ENCODE measurements at places on chromosomes 1 and 21. TPM values are rescaled to one million over a fixed set of nuclear protein-coding genes. Genes with fewer than 3 reads are reported as not detected.

LENEP gene
- not detected for total RNA-seq

SPRR1A gene
- not detected for total RNA-seq

LAMC1 gene
- 387 TPM for total RNA-seq

GRCh38 chr1:70809069-70809468 is 238.5 kb downstream of the PTGER3 start:
- H3K36me3 ChIP-seq: no peaks in the 10 kb centered on the region
- DNase-seq: no peak
- H3K27ac ChIP-seq: no peak overlapping the region
- no peaks in the 10 kb centered on the region for H3K27me3 ChIP-seq
- no peaks in the 10 kb centered on the region for H3K4me1 ChIP-seq
- H3K4me3 ChIP-seq: no peak overlapping the region

DNA sequence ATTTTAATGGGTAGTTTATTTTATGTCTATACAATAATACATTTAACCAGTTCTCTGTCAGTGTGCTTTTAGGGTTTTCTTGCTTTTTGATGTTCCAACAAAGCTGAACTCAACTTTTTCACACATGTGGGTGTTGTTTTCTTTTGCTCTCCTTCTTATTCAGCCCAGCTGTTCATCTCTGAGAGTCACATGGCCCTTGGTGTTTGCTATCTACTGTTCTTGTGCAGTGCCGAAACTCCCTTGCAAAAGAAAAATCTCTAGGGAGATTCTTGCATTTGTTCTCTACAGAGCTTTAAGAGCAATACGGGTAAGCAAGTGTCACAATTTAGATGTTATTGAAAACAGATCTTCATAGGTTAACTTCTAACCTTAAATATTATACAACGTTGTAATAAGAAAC is 281.1 kb upstream of the CXADR start:
- no peaks in the 10 kb centered on the region for H3K27me3 ChIP-seq
- no peaks in the 10 kb centered on the region for H3K4me1 ChIP-seq
- H3K4me3 ChIP-seq: no peak overlapping the region
- no peak for DNase-seq
- no peaks in the 10 kb centered on the region for H3K36me3 ChIP-seq
- H3K27ac ChIP-seq: no peak overlapping the region

DNA sequence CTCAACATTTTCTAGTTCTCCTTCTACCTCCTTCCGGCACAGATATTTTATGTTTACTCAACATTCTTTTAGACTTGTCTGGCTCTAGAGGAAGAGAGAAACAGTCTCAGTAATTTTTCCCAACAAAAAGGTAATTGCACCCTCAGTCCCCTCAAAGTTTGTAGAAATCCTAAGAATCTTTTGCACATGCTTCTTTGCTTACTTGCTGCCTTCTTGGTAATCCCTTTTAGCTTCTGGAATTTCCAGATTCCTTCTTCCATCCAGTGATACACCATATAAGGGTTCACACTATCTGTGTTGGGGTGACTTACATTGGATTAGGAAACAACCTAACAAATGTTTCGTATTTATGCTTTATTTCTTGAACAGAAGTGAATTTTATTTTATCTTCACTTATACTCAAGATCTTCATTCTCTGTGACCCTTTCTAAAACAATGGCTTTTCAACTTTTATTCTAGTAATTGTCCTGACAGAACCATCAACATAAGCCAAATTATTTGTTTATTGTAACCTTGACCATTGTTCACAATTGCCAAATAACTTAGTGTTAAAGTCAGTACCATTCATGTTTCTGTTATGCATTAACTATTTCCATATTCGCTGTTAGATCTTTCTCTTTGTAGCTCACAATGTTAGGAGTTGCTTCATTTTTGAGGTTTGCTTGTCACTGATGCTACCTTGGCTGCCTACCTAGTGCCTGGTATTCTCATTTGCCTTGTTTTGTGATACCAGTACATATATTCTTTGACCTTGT is 238.1 kb downstream of the HMCN1 start:
- H3K4me3 ChIP-seq: no peak overlapping the region
- H3K4me1 ChIP-seq: peaks cover 35% of the 10 kb centered on the region
- no peaks in the 10 kb centered on the region for H3K27me3 ChIP-seq
- H3K36me3 ChIP-seq: no peaks in the 10 kb centered on the region

DNA sequence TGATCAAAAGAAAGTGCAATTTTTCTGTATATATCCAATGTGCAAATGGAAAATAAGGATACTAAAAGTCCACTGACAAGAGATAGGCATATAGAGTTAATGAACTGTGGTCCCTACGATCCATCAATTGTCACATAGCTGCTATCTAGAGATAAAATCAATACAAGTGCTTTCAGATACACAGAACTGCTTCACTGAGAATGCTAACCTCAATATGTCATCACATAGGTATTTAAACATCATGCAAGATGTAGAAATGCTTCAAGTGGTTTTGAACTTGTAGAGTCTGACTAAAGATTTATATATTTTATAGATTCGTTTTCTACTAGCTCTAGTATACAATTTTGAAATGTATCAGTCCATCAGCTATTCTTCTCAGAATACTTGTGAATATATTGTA is 1604.7 kb downstream of the PLA2G4A start:
- H3K4me3 ChIP-seq: no peak overlapping the region
- no peaks in the 10 kb centered on the region for H3K4me1 ChIP-seq
- no peaks in the 10 kb centered on the region for H3K36me3 ChIP-seq
- no peak overlapping the region for H3K27ac ChIP-seq

DNA sequence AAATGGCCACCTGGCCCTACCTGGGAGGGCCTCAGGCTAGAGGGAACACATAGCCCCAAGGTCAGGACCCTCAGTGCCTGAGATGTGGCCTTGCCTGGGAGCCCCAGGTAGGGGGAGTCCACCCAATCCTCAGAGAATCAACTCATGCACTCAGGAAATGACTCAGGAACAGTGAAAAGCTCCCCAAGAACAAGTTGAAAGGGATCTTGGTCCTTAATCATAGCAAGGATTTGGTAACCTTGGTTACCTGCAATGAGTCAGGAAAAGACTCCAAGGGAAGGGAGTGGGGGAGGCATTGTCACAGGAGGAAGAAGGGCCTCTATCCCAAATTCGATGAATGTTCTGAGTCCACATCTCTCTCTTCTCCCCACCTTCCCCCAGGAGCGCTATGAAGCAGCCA is 17.0 kb downstream of the MAP7D1 start:
- no peak overlapping the region for H3K4me3 ChIP-seq
- peaks cover 81% of the 10 kb centered on the region for H3K36me3 ChIP-seq
- DNase-seq: no peak
- peak overlapping the region; percentile 32 for H3K27ac ChIP-seq
- H3K4me1 ChIP-seq: peaks cover 94% of the 10 kb centered on the region
- H3K27me3 ChIP-seq: no peaks in the 10 kb centered on the region
